Activated effector memory CD4-positive, alpha-beta T cell treated with anti-CD3 and anti-CD28 coated beads, Interleukin-2, amount 50 U/mL, for 16 hours (primary cell): ENCODE measurements at places on chromosomes 3 and 15.

DNA sequence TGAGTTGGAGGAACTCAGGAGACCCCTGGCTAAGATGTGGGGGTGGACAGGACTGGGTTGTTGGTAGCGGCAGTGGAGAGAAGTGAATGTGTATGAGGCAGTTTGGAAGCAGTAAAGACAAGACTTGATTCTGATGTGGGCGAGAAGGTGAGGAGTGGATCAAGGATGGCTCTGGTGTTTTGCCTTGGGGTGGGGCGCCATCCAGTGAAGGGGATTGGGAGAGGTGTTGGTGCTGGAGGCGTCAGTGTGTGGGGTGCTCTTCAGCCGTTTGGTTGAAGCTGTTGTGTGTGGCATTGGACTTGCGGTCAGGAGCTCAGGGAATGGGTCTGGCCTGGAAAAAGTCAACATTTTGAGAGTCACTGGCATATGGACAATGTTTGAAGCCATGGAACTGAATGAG, 13.3 kb downstream of the FAN1 start:
- no peak for DNase-seq

DNA sequence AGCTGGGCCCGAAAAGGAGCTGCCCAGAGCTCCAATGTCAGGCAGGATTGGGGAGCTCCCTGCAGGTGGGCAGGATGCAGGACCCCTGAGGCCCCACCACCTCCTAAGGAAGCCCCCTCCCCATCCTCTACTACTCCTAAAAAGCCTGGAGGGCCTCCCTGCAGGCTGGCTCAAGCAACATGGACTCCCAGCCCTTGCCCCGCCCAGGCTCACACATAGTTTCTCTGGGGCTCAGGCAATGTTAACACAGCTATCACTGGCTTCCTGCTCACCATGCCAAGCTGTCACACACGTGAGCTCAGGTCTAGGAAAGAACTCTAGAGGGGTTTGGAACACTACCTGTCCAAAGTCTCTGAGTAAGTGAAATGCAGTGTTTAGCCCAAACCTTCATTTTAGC, 65.4 kb upstream of the ZNF148 start:
- no peak for DNase-seq

DNA sequence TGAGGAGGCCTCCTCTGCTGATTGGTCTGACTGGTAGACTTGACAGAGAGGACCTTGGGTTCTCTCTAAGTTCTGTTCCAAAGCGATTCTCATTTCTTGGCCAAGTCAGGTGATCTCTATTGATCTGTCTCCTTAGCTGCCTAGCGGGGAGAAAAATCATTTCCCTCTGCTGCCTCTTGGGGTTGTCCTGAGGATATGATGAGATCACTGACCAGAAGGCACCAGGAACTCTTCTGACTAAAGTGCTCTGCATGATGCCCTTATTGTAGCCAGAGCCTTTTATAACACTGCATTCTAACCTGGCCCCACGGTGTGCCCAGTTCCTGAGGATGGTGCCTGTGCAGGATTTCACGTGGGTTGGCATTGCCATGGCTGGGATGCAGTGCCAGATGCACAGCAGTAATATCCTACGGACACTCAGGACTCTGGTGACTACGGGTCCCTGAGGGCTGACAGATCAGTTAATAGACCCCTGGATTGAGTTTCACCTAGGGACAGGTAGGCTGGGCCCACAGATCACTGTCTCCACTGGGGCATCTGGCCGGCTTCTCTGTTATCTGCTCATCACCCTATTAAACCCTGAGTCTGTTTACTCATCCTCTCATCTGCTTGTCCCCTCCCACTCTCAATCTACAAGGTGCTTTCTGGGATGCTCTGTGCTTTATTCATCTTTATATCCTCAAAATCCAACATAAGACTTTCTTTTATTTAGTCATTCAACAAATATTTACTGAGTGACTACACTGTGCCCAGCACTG, 3.9 kb upstream of the HEG1 start:
- DNase-seq = no peak

DNA sequence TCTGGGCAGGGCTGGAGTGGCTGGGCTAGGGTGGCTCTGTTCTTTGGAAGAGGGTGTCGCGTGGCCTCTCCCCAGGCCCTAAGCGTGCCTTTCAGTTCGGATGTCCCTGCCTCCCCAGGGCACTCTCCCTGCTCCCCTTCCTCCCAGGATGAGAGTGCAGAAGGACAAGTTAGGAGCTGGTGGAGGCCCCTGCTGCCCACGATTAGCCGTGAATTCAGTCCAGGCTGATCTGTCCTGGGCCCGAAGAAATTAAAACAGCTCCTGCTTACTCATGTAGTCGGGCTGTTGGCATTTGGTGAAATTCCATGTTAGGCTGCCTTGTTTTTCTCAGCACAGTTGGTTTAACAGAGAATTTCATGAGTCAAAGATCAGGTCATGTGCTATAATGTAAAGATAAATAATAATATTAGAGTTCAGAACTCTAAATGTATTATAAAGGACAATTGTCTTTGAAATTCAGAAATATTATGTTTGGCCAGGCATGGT, 24.5 kb downstream of the NIPA1 start:
- no peak for DNase-seq

DNA sequence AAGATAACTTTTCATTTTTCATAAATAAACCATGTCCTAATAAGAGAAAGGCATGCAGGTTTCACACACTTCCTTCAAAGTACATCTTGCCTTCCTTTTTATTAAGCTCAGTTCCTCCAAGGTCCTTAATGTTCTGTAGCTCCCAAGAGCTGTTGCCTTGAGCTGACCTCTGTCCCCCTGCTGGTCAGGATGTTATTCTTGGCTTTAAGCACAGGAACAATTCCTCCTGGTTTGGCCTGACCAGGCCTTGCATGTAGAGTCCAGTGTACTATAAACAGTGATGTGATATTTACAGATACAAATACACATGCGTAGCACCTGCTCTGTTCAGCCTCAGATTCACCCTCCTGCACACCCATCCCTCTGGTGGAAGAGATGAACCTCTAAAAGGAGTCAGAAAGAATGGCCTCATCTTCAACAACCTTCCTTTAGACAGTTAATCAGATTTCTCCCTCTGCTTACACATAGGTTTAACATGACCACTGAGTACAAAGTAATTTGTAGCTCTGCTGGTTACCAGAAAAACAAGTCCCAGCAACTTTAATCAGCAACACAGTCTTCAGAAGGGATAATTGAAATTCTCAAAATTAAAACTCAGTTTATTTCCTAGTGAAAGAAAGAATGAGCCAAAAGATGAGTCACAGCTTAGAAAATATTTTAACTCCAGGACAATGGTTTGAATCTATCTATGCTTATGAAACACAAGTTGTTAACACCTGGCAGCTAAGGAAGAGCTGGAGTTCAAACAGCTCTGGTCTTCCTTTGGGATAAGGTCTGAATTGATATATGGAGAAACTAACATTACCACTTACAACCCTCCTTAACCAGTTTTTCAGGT, 46.5 kb downstream of the PTPN9 start:
- DNase-seq = no peak

DNA sequence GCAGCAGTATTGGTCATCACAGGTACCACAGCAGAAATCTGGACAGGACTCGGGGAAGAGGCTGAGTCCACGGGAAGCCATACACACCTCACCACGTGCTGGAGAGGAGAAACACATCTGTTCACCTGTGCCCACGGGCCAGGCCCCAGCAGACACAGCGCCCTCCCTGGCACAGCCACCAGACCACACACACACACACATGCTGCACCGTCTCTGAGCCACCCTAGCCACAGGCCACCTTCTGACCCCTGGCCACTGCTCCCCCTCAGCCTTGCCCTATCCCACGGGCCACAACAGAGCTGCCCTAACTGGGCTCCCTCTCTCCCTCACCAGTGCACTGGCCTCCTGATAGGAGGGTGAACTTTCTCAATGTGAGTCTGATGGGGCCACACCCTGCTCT, 2.8 kb downstream of the SHISA5 start:
- DNase-seq = no peak

DNA sequence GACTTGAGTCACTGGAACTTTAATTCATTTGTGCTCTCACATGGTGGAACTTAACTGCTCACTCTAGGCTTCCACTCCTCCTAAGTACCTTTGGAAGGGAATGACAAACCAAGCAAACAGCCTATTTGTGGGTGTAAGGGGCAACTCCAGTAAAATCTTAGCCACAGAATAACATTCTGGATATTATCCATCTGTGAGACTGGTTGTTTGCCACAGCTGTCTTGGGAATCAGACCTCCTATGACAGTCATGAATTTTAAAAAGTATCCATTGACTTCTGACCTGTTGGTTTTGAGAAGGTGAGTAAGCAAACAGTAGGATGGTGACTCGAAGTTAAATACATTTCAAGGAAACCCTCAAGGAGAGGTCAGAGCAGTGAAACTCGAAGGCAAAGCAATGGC, 147.3 kb upstream of the CDIN1 start:
- DNase-seq = no peak

DNA sequence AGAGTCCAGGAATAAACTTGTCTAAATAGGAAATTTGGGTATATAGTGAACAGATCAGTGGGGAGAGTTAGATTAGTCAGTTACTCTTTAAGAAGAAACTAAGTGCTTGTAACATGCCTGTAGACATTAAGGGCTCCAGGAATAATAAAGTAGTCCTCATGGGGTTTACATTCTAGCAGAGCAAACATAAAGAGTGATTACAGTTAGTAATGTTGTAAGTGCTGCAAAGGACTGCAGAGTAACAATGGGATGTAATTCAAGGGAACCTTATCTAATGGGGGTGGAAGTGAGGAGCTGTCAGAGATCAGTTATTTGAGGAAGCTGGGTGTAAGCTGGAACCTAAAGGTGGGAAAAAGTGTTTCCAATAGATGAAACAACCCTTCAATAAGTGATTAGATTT, 67.5 kb downstream of the ARIH1 start:
- no peak for DNase-seq

DNA sequence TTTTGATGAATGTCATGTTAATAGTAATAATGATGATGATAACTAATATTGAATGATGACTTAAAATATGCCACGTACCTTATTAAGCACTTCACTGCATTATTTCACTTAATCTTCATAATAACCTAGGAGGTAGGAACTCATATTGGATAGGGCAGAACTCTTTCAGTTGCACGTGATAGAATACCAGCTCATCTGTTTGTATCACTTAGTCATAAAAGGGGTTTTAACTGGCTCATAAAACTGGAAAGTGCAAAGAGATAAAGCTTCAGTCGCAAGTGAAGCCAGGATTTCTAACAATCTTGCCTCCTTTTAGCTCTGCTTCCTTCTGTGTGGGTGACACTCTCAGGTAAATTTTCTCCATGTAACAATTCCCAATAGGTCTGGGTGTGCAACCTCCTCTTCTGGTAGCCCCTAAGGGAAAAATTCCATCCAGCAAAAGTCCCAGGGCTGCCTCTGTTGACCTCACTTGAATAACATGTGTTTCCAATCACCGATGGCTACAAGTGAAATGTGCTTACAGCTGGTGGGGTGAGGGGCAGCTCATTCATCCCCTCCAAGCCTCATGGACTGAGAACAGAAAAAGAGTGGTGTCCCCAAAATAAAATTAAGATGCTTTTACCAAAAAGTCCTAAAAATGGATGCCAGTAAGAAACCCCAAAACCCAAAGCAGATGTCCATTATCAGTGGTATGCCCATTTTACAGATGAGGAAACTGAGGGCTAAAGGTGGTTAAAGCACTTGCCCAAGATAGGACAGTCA, 9.3 kb downstream of the GXYLT2 start:
- no peak for DNase-seq

GRCh38 chr15:83164111-83164770, 43.4 kb downstream of the HDGFL3 start:
- no peak for DNase-seq

DNA sequence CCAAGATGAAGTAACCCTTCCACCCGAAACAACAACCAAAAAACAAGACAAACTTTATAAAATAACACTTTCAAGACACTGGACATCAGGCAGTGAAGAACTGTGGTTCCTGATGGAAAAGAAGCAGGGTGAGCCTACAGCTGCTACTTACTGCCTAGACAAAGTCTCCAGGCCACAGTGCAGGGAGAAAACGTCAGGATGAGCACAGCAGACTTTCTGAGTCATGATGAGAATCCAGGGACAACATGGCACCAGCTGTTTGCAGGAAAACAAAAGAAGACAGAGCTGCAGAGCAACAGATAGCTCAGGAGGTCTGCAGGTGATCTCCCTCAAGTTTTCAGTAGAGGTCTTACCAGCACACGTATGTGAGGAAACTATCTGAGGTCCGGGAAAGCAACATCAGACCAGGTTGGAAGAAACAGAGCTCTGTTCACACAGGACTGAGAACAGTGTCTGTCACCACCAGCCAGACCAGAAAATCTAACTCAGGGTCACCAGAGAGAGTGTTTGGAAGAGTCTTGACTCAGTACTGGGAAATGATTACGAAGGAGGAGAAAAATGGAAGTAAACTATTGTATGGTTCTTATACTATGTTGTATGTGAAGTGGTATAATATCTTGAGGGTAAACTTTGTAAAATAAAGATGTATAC, 108.9 kb downstream of the ANO10 start:
- DNase-seq = no peak

DNA sequence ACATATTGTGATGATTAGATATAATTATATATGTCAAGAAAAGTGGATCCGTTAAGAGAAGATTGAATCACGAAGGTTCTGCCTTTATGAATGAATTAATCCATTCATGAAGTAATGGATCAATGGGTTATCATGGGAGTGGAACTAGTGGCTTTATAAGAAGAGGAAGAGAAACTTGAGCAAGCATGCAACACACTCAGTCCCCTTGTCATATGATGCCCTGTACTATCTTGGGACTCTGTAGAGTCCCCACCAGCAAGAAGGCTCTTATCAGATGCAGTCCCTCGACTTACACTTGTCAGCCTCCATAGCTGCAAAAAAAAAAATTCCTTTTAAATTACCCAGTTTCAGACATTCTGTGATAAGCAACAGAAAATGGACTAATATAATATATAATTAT, 301.9 kb downstream of the RAP2B start:
- DNase-seq = no peak

DNA sequence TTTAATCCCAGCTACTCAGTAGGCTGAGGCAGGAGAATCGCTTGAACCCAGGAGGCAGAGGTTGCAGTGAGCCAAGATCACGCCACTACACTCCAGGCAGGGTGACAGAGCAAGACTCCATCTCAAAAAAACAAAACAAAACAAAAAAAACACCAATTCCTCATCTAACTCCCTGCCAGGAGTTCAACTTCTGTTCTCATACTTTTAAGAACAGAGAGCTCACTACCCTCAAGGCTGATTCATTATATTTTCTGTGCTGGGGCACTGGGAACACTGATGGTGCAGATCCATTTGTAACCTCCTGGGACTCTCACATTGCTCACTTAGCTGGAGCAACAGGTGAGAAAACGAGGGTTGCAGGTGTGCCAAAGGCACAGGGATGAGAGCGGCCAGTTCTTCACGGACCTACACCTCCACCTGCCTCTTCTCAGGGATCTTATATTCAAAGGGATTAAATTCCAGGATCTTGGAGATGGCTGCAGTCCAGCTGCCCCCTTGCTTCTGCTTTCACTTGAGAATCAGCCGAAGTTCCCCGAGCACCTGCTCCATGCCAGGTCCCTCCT, 12.3 kb upstream of the CSK start:
- no peak for DNase-seq

DNA sequence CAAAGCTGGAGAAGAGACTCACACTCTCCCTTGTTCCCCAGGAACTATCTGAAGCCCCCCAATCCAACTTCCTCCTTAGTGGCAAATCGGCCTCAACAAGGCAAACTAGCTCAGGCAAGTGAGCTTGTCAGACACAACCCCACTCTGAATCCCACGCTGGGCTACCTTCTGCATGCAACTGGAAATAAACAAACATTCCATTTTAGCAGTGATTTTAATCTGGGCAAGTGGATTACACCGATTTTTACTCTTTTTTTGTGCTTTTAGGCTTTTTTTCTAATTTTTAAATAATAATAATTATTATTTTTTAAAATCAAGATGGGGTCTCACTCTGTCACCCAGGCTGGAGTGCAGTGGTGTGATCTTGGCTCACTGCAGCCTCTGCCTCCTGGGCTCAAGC, 2.9 kb upstream of the NOX5 start:
- no peak for DNase-seq
